ENCODE measurements at places on chromosomes 3 and 15.

GRCh38 chr15:73972984-73973682, 19.0 kb downstream of the STOML1 start:
- H3K4me3 ChIP-seq: no peak overlapping the region
- no peak overlapping the region for H3K27ac ChIP-seq
- H3K27me3 ChIP-seq: peaks cover 2% of the 10 kb centered on the region
- no peaks in the 10 kb centered on the region for H3K4me1 ChIP-seq
- peak; percentile 84 for DNase-seq

GRCh38 chr3:188673646-188674186, 498.1 kb upstream of the TPRG1 start:
- H3K27me3 ChIP-seq: no peaks in the 10 kb centered on the region
- no peak overlapping the region for H3K27ac ChIP-seq
- no peaks in the 10 kb centered on the region for H3K4me1 ChIP-seq
- no peak overlapping the region for H3K4me3 ChIP-seq
- H3K36me3 ChIP-seq: no peaks in the 10 kb centered on the region

DNA sequence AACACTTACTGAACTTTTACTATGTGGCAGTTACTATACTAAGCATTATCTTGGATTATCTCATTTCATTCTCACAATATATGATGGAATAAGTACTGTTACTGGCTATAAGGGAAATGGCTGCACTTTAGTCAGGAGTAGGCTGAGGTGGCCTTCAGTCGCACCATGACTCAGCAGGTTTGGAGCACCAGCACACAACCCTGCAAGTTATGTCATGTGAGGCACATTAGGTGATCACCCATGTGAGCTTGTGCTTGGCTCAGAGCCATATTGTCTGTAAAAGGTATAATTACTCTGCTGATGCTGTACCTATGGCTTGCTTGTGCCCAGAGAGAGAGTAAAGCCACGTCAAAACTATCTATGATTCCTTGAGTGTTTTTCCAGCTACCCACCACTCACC, 54.1 kb upstream of the TIPARP start:
- no peak overlapping the region for H3K4me3 ChIP-seq
- H3K4me1 ChIP-seq: peaks cover 1% of the 10 kb centered on the region
- no peaks in the 10 kb centered on the region for H3K27me3 ChIP-seq
- no peak overlapping the region for H3K27ac ChIP-seq
- DNase-seq: no peak
- H3K36me3 ChIP-seq: no peaks in the 10 kb centered on the region

DNA sequence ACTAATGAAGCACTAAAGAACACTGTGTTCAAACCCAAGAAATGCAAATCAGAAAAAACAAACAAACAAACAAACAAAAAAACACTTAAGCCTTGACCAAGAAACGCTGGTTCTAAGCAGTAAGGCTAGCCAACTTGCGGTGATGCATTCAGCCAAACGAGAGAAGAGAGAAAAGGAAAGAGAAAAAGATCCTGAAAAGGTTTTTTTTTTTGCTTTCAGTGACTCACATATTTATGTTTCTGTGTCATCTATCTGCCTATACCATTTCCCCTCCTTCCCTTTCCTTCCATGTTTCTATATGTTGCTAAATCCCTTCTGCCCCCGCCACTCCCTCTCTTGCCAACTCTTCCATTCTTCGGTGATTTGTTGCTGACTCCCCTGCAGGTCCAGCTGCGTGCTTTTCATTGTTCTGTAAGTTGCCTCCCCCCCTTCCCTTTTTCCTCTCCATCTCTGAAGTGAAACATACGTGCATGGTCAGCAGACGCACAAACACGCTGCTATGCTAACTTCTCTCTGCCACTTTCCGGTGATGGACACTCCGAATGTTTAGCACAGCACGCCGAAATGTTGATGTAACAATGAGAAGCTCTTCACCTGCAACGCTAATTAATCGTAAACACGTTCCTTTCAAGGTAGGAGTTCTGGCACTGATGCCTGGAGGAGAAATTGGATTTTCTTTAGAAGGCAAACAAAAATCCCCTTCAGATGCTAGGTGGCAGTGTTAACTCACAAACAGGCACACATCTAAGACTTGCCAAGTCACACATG, 154.4 kb downstream of the TUSC7 start:
- H3K4me1 ChIP-seq: peaks cover 1% of the 10 kb centered on the region
- no peak overlapping the region for H3K27ac ChIP-seq
- peak; percentile 56 for DNase-seq
- H3K4me3 ChIP-seq: peak overlapping the region; percentile 70
- no peaks in the 10 kb centered on the region for H3K27me3 ChIP-seq

DNA sequence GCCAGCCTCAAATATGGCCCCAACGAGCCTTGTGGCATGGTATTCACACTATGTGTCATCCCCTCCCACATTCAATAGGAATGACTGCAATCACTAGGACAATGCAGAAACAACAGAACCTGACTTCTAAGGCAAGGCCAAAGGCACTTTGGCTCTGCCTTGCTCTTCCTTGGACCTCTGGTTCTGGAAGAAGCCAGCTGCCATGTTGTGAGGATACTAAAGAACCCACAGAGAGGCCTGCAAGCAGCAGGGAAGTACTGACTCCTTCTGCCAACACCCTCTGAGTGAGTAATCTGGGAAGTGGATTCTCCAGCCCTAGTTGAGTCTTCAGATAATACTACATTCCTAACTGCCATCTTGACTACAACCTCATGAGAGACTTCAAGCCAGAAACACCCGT, 64.7 kb downstream of the ADAMTS9 start:
- no peak for DNase-seq
- peaks cover 15% of the 10 kb centered on the region for H3K36me3 ChIP-seq
- H3K4me3 ChIP-seq: no peak overlapping the region
- H3K27ac ChIP-seq: no peak overlapping the region

GRCh38 chr3:126732281-126733060, 28.4 kb downstream of the CHCHD6 start:
- no peak overlapping the region for H3K4me3 ChIP-seq
- no peaks in the 10 kb centered on the region for H3K4me1 ChIP-seq
- H3K27ac ChIP-seq: no peak overlapping the region
- no peaks in the 10 kb centered on the region for H3K27me3 ChIP-seq
- peaks cover 16% of the 10 kb centered on the region for H3K36me3 ChIP-seq
- DNase-seq: no peak

- no peak overlapping the region for H3K27ac ChIP-seq
- no peak for DNase-seq
- no peaks in the 10 kb centered on the region for H3K4me1 ChIP-seq
- peaks cover 15% of the 10 kb centered on the region for H3K36me3 ChIP-seq
These were observed 66.0 kb downstream of the DCUN1D1 start for GRCh38 chr3:182914341-182914740.

DNA sequence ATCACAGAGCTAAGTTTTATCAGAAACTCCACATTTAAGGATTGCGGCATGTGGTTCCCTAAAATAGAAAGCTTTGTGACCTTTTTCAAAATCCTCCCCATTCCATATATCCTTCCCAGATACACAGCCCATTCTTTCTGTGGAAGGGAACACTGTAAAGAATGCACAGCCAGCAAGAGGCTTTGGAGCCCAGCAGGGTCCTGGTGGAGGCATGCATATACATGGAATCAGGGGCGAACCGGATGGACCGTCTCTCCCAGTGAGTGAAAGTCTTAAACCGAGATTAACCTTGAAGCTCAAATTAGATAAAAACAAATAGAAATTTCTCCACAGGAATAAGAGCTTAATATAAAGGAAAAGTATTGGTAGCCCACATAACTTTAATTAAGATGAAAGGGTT, 436.2 kb upstream of the MDFIC2 start:
- H3K4me1 ChIP-seq: peaks cover 5% of the 10 kb centered on the region
- H3K4me3 ChIP-seq: peak overlapping the region; percentile 7
- peaks cover 3% of the 10 kb centered on the region for H3K27me3 ChIP-seq
- DNase-seq: no peak

DNA sequence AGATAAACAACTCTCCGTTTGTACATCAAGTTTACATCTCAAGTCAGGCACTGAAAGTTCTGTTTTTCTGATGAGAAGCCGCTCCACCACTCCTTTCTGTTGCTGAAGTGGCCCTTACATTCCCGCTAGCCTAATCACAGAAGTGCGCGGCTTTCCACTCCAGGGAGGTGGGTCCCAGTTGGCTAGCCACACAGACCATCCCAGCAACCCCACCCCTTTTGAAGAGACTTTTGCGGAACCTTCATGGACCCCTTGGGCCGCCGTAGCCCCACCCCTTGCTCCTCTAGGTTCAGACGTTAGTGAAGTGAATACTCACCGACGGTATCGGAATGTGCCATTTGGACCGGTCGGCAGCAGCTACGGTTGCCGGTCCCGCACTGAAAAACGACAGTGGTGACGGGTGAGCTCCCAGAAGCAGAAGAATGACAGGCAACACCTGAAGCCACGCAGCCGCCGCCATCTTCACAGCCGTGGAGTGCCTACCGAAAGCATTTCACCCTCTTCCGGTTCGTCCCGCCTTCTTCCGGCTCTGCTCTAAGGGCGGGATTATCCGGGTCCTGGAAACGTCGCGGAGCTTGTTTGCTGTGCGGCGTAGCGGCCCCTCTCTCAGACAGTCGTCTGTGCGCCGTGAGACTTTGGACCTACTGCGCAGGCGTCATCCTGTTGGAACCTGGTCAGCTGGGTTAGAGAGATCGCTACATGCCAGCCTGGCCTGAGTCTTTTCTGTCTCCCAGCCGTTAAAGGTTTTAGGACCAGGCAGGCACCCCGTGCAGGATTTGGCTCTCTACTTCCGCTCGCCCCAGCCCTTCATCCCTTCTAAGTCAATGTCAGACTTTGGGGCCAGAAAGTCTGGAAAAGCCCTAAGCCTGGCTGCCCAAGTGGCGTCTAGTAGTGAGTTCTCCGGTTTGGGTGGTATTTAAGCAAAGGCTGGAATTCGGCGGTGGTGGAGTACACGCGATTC, at the start of the genes GANC and TMEM87A:
Gene GANC (plus strand): TSS at position 263 of the 961 bp plus-strand sequence. CDS start 1,281 bp downstream, outside the sequence.
Gene TMEM87A (minus strand): TSS at position 495 of the 961 bp plus-strand sequence. CDS start 35 bp downstream, at position 460.
- peak; percentile 97 for DNase-seq
- peak within 1 kb of the TSS; percentile 87 for H3K4me3 ChIP-seq
- peak within 1 kb of the TSS; percentile 93 for H3K27ac ChIP-seq
- peaks cover 14% of the 10 kb centered on the region for H3K4me1 ChIP-seq
- H3K36me3 ChIP-seq: peaks cover 33% of the 10 kb centered on the region
- no peaks in the 10 kb centered on the region for H3K27me3 ChIP-seq

DNA sequence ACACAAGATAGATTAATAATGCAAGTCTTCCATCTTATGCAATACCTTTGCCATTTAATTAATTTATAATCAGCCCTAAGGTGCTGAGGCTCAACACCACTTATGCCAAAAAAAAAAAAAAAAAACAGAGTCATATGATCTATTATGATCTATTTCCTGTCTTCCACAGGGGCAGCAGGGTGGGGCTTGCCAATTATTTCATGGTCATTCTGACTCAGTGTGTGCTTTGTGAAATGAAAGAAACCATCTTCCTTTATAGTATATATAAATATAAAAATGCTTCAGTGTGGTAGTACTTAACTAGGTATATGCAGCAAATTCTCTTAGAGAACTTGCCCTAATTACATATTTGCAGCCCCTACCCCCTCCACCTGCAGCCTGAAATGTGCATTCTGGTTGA, 7.2 kb upstream of the RARB start:
- H3K27me3 ChIP-seq: no peaks in the 10 kb centered on the region
- no peaks in the 10 kb centered on the region for H3K36me3 ChIP-seq
- no peak overlapping the region for H3K4me3 ChIP-seq
- no peak for DNase-seq
- H3K4me1 ChIP-seq: peaks cover 9% of the 10 kb centered on the region

DNA sequence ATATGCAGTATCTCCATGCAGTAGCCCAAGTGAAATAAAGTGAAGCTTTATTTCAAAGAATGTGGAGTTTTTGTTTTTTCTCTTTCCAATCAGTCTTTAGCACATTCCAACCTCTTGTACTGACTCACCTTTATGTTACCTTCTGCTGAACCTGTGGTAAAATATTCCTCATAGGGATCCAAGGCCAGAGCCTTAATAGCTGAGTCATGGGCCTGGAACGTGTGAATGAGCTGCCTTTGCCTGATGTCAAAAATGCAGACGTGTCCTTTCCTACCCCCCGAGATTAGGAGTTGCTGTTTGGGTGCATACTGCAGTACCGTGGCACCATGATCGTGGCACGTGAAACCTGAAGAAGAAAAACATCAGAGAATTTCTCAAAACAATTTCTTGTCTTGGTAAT, 108.5 kb downstream of the GLDN start:
- H3K27me3 ChIP-seq: no peaks in the 10 kb centered on the region
- no peak overlapping the region for H3K4me3 ChIP-seq
- H3K4me1 ChIP-seq: no peaks in the 10 kb centered on the region
- DNase-seq: no peak
